ENCODE measurements at places on chromosomes 5 and 9.

- no peak for DNase-seq
These were observed 11.7 kb downstream of the TSPAN17 start for GRCh38 chr5:176658817-176659511.

- no peak for DNase-seq
These were observed 11.3 kb downstream of the CYSTM1 start for GRCh38 chr5:140186267-140186671.

GRCh38 chr9:16152276-16153101 lies 599.6 kb downstream of the CCDC171 start:
- no peak for DNase-seq

DNA sequence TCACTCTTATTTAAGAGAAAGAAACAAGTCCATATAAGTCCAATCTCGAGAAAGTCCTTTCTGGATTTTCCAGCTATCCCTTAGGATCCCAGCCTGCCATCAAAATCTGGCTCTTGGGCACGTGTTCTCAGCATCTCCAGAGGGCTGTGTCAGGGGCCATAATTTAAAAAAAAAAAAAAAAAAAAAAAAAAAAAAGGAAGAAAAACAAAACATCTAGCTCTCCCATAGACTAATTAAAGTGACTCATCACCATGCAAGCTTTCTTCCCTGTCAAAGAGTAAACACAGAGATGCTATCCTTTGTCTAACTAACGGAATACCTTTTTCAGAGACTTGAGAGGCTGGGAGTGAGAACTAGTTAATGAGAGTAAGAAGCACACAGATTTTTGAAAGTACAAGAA lies 44.9 kb upstream of the MYO10 start:
- no peak for DNase-seq

DNA sequence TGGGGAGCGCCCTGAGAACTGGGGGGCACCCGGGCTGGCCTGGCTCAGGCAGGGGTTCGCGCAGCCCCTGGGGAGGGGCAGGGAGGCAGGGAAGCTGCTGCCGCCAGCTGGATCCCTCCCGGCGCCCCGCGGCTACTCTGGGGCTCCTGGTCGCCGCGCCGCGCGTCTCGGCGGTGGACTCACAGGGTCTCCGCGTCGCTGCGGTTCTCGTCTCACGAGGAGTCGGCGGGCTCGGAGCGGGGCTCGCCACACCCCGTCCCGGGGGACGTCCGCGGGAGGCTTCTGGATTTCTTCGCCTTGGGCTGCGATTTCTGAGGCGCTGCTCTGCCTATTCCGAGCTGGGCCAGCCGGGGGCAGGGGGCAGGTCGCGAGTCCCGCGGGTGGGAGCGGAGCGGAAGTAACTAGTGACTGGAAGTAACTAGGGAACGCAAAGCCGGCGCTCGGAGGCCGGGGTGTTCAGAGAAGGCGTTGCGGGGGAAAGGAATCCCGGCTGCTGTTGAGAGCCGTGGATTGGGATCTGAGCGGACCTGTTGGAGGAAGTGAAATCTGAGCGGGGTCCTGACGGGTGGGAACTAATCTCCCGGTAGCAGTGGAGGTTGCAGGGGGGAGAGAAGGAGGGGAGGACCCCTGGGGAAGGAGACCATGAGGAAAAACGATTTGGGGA lies 511 bp downstream of the CYSTM1 start:
- DNase-seq, result peak; percentile 29

DNA sequence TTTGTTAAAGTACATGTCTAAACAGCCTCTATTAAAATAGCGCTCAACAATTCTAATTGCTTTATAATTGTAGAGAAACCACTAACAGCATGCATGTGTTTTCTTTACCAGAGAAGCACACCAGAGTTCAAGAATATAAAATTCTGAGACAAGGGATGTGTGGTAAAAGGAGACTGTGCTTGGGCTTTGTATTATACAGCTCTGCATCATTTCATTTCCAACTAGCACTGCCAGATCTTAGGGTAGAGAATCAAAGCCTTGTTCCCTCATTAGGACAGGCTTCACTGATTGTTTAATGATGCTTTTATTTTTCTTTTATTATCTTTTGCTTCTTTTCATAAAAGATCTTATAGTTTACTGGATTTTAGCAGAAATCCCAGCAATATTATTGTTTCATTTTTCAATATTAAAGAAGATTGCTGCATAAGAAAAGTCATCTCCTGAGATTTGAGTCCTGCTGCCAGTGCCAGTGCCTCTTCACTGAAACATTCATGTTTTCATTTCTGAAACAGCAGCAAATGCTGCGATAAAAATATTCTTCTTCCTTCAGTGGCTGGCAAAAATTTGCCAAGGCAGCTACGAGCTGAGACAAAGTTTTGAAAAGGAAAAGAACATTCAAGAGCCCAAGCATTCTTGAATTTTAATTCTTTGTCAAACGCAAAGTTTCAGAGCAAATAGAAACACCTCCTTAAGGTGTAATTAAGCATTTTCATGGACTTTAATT lies 491.0 kb upstream of the PIK3R1 start:
- DNase-seq, result no peak

All from stimulated activated CD4-positive, alpha-beta T cell treated with anti-CD3 and anti-CD28 coated beads, Interleukin-1b, Interleukin-23, amount 100 ng/mL, for 1 hour (primary cell).